ENCODE measurements at places on chromosomes 6 and 20.

- peak; percentile 77 for DNase-seq
Measured at GRCh38 chr20:46027245-46027853, 1.7 kb upstream of the SLC12A5 start.

DNA sequence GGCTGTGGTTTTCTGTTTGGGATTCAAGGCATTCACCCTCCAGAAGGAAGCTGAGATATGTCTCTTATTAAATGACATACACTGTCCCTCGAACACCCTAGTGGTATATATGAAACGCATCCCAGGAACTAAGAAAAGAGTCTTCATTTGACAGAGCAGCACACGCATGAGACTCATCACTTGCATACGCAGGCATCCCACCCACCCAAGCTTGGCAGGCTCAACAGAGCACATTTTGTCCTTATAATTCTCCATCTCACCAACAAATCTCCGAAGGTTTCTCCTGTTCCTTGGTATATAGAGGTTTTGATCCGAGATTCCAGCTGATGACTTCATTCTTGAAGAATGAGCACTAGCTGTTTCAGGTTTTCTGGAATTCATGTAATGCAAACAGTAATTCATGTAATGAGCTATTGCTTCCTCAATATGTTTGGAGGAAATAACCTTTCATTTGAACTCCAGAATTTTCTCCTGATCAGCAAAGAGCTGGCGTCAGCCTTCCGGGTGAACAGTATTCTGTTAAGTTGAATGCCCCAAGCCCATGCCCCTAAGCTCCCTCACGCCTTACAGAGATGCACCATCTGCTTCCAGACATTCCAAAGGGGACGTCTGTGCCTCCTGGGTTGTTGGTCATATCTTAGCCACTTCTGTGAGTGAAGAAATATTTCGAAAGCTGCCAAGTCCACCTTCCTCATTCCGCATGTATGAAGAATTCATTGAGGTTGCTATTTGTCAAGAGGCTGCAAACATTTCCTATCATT is 66.0 kb upstream of the CDH4 start:
- no peak for DNase-seq

DNA sequence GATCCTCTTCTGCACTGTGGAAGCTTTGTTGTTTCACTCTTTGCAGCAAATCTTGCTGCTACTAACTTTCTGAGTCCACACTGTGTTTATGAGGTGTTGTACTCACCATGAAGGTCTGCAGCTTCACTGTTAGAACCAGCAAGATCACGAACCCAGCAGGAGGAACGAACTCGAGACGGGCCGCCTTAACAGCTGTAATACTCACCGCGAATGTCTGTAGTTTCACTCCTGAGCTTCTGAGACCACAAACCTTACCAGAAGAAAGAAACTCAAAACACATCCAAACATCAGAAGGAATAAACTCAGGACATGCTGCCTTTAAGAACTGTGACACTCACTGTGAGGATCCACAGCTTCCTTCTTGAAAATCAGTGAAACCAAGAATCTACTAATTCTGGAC is 48.1 kb upstream of the MBOAT1 start:
- DNase-seq: no peak

DNA sequence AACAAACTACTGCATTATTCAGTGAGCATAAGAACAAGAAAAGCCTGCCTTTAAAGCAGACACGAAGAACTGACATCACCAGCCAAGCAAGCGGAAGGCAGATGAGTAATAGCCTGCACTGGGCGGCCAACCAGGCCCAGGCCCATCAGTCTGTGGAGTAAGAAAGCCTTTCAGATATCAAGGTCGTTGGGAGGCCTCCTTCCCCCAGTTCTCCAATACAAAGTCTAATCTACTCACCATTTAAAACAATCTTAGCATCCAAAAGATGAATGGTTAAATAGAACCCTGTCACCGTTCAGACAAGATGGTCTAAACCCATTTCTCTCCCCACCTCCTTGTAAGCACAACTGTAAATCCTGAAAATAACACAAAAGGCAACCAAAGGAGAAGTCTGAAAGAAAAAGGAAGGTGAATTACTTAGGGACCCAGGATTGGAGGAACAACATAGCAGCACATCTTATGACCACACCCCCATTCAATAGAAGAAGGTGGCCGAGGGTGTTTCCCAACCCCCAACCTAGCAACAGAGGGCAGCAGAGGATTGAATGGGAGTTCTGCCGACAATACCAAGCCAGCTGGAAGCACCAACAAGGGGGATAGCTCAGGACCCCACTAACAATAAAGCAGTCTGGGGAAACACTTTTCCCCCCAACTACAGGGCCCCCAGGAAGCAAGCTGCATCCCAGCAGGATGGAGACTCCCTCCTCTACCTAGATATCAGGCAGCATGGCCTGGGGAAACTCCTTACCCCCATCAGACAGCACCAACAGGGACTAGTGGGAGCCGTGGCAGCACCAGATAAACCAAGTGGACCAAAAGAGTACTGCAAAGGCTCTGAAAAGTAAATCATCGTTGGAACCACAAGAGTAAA is 67.9 kb downstream of the ZHX3 start:
- no peak for DNase-seq

- DNase-seq: no peak
Measured at GRCh38 chr20:43751167-43752050, 24.6 kb upstream of the GTSF1L start.

DNA sequence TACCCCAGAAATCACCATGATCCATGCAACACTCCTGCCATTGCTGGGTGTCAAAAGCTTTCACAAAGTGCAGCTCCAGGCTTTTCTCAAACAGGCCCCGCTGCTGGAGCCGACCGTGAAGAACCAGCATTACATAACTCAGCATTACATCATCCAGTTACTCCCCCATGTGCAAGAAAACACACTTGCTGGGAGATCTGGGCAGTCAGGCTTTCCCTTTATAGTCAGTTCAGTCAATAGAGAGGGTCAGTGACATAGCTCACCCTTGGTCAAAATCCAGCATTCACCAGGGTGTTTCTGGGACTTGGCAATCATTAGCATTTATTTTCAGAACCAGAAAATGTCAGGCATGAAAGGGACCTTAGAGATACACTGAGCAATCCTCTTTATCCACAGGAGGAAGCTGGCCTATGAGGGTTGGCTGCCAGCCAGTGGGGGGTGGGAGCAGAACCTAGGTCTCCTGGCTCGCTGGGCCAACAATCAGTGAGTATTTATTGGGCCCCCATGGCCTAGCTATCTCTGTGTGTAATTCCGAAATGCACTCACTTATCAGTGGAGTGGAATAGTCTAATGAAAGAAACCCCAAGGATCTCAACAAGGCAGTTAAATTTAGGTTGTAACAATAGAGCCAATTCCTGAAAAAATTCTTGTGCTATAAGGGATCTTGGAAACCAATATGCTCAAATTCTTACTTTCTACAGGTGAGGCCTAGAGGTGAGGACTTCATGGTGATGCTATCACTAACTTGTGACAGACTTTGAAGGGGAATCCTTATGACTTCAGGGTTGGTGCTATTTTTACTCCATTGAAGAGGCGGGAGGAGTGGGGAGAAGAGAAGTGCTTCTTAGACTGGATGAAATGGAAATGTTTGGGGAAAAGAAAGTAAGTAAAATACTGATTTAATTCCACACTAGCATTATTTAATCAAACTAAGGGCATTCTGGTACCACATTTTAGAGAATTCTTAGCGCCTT is 54.6 kb downstream of the LYRM4 start:
- DNase-seq: no peak

DNA sequence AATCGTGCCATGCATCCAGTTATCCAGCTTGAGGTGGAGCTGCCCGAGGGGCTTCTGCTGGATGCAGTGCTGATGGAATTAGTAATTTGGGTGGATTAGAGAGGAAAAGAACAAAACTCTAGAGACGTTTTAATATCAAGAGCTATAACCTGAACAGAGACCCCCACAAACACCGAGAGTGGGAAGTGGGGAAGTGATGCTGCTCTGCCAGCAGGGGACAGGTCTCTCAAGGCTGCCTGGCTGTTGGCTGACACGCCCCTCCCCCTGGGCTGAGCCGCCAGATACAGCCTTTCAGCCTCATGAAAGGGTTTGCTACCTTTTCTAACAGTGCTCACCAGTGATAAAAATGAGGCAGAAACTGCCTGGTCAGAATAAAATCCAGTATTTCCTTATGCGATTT is 9.6 kb downstream of the LEMD2 start:
- no peak for DNase-seq

DNA sequence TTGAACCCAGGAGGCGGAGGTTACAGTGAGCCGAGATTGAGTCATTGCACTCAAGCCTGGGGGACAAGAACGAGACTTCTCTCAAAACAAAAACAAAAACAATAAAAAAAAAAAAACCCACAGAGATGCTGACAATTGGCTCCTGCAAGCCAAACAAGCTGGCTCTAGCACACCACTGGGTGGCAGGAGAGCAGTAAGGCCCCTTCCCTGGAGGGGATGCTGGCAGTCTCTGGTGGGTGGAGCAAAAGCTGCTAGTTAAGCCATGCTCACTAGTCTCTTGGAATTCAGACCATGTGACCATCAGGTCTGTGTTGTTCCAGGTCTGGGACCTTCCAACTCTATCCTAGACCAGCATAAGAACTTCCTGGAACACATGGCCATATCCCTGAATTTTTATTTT is 18.9 kb upstream of the DSN1 start:
- DNase-seq: peak; percentile 92
